ENCODE measurements at places on chromosomes 6 and 20. TPM values are rescaled to one million over a fixed set of nuclear protein-coding genes. Genes with fewer than 3 reads are reported as not detected.

Gene IPCEF1
- 0.98 TPM for polyA plus RNA-seq

- H3K4me1 ChIP-seq: no peaks in the 10 kb centered on the region
- H3K27me3 ChIP-seq: no peaks in the 10 kb centered on the region
- no peaks in the 10 kb centered on the region for H3K36me3 ChIP-seq
- no peak for DNase-seq
Measured at GRCh38 chr6:115976321-115976870, 84.3 kb downstream of the FRK start.

DNA sequence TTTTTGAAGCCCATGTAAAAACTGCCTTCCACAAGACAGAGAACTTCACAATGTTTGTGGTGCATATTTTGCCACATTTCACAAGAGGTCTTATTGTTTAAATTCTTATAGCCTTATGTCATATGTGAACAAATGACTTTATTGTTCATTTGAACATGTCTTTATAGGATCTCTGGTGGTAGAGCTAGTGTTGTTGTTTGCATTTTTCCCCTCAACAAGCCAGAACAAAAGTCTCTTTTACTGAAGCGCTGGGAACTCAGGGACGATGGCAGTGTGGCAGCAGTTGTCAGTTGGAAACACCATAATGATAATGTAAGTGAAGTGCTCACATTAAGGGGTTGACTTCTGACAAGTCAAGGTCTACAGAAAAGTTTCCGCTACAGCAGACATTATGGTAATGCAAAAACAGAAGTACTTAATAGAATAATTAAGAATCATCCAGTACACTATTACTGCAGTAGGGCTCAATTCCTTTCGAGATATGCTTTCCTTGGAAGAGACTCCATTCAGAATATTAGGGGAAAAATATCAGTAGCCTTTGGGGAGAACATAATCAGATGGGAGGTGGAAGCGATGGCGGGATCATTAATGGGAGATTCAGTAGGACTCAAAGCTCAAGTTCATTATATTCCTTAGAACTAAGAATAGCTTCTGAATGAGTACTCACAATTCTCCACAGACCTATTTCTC, 180.0 kb downstream of the GJA10 start:
- H3K4me3 ChIP-seq: no peak overlapping the region
- no peaks in the 10 kb centered on the region for H3K36me3 ChIP-seq
- no peak overlapping the region for H3K27ac ChIP-seq
- no peak for DNase-seq
- no peaks in the 10 kb centered on the region for H3K4me1 ChIP-seq
- H3K27me3 ChIP-seq: no peaks in the 10 kb centered on the region

Gene VIP
- polyA plus RNA-seq: not detected

Gene LRP11
- 18.1 TPM for polyA plus RNA-seq

DNA sequence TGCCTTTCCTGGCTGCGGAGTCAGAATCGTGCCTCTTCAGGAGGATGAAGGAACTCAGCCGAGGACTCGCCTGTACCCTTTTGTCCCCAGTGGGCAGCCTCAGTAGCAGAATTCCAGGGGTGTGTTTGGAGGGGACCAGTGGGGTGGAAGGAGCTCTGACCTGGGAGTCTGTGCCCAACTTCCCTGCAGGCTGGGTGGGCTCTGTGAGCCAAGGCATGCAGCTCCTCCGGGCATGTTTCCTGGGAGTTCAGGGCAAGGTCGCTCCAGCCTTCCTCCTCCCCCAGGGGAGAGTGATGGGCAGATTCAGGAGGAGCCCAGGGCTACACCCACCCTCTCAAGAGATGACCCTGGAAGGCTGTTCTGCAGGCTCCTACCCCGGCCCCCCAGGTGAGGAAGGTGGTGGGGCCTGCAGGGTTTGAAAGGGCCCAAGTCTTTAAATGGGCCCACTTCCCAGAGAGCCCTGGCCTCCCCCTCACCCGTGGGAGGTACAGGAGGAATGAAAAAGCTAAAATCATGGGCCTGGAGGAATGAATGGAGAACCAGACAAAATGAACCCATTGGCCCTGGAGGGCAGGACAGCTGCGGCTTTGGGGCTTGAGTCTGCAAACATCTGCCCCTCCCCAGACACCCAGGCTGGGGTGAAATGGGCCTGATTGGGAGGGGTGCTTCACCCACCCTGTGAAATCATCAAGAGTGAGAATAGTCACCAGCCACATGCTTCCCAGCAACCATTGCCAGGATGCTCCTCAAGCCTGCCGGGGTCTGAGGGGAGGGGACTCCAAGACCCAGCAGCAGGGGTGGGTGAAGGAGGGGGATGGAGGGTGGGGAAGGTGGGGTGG, 77.6 kb upstream of the PMEPA1 start:
- no peak overlapping the region for H3K27ac ChIP-seq
- no peak overlapping the region for H3K4me3 ChIP-seq
- DNase-seq: no peak
- no peaks in the 10 kb centered on the region for H3K4me1 ChIP-seq

- H3K27ac ChIP-seq: peak overlapping the region; percentile 90
- peak overlapping the region; percentile 74 for H3K4me3 ChIP-seq
- peak; percentile 71 for DNase-seq
- no peaks in the 10 kb centered on the region for H3K27me3 ChIP-seq
Measured at GRCh38 chr20:36572701-36573102, 695 bp upstream of the TGIF2 start.

Gene SLC2A10
- 13.3 TPM for polyA plus RNA-seq

- no peaks in the 10 kb centered on the region for H3K4me1 ChIP-seq
- no peak overlapping the region for H3K27ac ChIP-seq
- DNase-seq: no peak
- H3K4me3 ChIP-seq: no peak overlapping the region
Measured at GRCh38 chr6:56356426-56356825, 109.0 kb upstream of the COL21A1 start.

GRCh38 chr6:130841128-130841728, 14.0 kb downstream of the SMLR1 start:
- H3K36me3 ChIP-seq: no peaks in the 10 kb centered on the region
- H3K4me3 ChIP-seq: no peak overlapping the region
- no peaks in the 10 kb centered on the region for H3K27me3 ChIP-seq
- DNase-seq: no peak

DNA sequence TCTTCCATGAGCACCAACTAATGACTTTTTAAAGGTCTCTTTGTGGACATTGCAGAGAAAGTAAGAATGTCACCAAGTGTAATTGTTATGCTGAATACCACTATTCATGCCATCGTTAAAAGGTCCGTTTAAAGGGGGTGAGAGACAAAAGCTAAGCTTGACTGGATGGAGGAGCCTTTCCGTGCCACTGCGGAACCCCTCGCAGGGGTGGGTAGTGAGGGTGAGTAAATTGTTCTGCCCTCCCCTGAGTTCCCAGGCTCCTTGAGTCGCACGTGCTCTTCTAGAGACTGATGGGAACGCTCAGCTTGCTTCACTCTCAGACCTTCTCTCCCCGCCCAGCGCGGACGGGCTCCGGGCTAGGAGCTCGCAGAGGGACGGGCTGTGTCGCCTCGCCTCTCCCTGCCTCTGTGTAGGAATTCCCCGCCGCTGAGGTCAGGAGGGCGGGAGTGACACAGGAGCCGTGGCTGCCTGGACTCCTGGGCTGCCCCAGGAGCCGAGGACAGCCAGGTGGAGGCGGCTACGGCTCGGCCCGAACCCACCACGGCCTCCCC, 314.8 kb upstream of the QKI start:
- H3K4me1 ChIP-seq: no peaks in the 10 kb centered on the region
- no peaks in the 10 kb centered on the region for H3K36me3 ChIP-seq
- H3K4me3 ChIP-seq: no peak overlapping the region
- DNase-seq: no peak
- H3K27ac ChIP-seq: no peak overlapping the region

GRCh38 chr20:16556301-16556700, 16.9 kb downstream of the KIF16B start:
- no peak for DNase-seq
- no peak overlapping the region for H3K27ac ChIP-seq
- no peak overlapping the region for H3K4me3 ChIP-seq
- H3K36me3 ChIP-seq: no peaks in the 10 kb centered on the region

Gene CD109
- 3.5 TPM for polyA plus RNA-seq

DNA sequence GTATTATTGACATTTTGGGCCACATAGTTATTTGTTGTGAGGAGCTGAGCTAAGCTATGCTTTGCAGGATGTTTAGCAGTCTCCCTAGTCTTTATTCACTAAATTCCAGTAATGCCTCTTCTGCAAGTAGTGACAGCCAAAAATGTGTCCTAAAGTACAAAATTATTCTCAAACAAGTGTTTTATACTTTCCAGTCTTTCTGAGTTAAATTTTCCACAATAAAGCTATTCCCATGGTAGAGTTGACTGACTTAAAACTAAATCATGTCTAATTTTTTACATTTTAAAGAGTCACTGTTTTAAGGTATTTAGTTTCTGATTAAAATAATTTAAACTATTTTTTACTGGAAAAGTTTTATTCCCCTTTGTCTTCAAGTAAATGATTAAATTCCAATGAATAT, 717.8 kb upstream of the HS3ST5 start:
- no peak overlapping the region for H3K27ac ChIP-seq
- no peaks in the 10 kb centered on the region for H3K4me1 ChIP-seq
- H3K4me3 ChIP-seq: no peak overlapping the region
- H3K36me3 ChIP-seq: no peaks in the 10 kb centered on the region

DNA sequence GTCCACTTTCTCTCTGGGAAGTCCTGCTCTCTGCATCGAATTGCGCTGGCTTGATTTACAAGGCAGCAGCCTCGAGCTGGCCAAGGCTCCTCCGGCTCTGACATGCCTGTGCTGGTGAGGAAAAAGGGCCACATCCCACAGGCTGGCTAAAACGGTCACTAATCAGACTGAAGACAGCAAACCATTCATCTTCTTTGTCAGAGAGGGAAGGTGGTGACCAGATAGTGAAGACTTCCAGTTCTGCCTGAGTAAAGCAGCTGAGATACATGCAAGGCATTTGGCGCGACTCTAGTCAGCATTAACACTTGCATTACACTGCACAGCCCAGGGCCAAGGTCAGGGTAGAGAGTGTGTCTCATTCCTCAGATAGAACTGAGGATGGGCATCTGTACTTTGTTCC, 203.2 kb upstream of the MAP3K7 start:
- H3K27me3 ChIP-seq: no peaks in the 10 kb centered on the region
- no peaks in the 10 kb centered on the region for H3K36me3 ChIP-seq
- H3K4me3 ChIP-seq: no peak overlapping the region
- DNase-seq: no peak

GRCh38 chr6:18820725-18821124, 433.6 kb downstream of the RNF144B start:
- H3K36me3 ChIP-seq: no peaks in the 10 kb centered on the region
- H3K27ac ChIP-seq: no peak overlapping the region
- H3K4me1 ChIP-seq: no peaks in the 10 kb centered on the region
- no peaks in the 10 kb centered on the region for H3K27me3 ChIP-seq
- no peak overlapping the region for H3K4me3 ChIP-seq

Gene BPIFA1
- polyA plus RNA-seq: not detected

- H3K36me3 ChIP-seq: peaks cover 16% of the 10 kb centered on the region
- no peaks in the 10 kb centered on the region for H3K27me3 ChIP-seq
- H3K4me3 ChIP-seq: peak overlapping the region; percentile 87
- no peak for DNase-seq
- H3K27ac ChIP-seq: peak overlapping the region; percentile 92
Measured at GRCh38 chr6:20533746-20534294, 437 bp upstream of the CDKAL1 start.

DNA sequence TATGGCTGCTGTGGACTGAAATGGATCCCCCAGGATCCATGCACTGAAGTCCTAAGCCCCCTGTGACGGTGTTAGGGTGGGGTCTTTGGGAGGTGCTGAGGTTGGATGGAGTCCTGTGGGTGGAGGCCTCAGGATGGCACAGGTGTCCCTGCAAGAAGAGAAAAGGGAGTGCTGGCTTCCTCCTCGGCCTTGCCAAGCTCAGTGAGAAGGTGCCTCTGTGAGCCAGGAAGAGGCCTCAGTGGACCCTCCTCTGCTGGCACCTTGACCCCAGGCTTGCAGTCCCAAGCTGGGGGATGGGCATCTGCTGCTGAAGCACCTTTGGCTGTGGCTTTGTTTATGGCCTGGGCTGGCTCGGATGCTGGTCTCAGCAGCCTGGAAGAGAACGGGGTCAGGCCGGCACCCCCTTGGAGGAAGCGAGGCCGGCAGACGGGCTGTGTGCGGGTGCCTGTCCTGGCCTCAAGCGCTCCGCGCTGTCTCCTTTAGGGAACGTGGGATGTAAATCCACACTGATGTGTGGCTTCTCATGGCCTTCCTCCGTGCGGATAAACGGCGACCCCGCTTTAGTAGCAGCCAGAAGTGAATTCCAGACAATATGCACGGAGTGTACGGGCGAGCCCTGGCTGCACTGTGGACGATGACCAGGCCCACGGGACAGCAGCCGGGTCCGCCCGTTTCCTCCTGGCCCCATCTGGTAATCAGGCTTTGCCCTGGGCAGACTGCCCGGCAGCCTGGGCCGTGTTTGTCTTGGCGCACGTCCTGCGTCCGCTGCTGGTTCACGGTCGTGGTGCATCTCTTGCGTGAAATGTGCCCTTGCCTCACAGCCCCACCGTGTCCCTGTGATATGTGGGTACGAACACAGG, 182.6 kb downstream of the ERMARD start:
- no peak overlapping the region for H3K4me3 ChIP-seq
- peak overlapping the region; percentile 56 for H3K27ac ChIP-seq
- peak; percentile 95 for DNase-seq
- H3K4me1 ChIP-seq: peaks cover 18% of the 10 kb centered on the region

Gene DUSP15
- 2.1 TPM for polyA plus RNA-seq

Gene HLA-F
- polyA plus RNA-seq: 164 TPM

- DNase-seq: no peak
- no peaks in the 10 kb centered on the region for H3K4me1 ChIP-seq
- no peaks in the 10 kb centered on the region for H3K36me3 ChIP-seq
- no peak overlapping the region for H3K4me3 ChIP-seq
Measured at GRCh38 chr6:151506761-151507160, 12.9 kb downstream of the CCDC170 start.
